ENCODE measurements at places on chromosomes 2 and 18.

DNA sequence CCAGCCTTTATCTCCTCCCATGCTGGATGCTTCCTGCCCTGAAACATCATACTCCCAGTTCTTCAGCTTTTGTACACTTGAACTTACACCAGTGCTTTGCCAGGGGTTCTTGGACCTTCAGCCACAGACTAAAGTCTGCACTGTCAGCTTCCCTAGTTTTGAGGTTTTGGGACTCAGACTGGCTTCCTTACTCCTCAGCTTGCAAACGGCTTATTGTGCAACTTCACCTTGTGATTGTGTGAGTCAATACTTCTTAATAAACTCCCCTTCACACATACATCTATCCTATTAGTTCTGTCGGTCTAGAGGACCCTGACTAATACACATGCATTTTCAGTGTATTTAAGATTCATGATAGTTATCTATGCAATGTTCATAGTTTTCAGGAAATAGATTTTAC, 35.8 kb upstream of the ZNF804A start:
- no peak for DNase-seq

- no peak for DNase-seq
Measured at GRCh38 chr18:5840547-5840946, 54.8 kb downstream of the TMEM200C start.

DNA sequence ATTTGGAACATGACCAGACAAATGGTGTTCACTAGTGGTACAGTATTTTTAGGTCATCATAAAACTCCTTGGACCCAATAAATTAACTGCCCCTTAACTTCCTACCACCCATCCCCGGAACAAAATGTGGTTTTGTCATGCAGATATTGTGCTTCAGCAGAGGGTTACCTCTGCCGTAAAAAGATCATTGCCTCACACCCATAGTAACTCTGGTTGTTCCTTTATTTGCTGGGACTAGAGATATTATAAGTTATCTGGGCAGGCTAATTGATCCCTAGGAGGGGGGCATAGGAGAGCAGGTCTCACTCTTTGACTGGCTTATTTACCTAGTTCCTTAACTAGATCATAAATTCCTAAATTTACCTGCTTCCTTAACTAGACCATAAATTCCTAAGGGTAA, 1343.9 kb upstream of the CHAC2 start:
- DNase-seq, result no peak

- no peak for DNase-seq
Measured at GRCh38 chr18:48356151-48356745, 52.9 kb downstream of the ZBTB7C start.

GRCh38 chr2:23399674-23400261, 14.8 kb downstream of the KLHL29 start:
- DNase-seq, result no peak

- no peak for DNase-seq
Measured at GRCh38 chr18:75100832-75101630, 107.9 kb downstream of the PTGR3 start.

- DNase-seq, result no peak
Measured at GRCh38 chr2:173545364-173545763, 190.7 kb downstream of the CDCA7 start.

- DNase-seq, result no peak
Measured at GRCh38 chr2:152336854-152337510, 2.0 kb downstream of the FMNL2 start.

GRCh38 chr2:227010433-227010832, 153.6 kb downstream of the COL4A4 start:
- DNase-seq, result no peak

GRCh38 chr18:31990823-31991222, 27.8 kb upstream of the RNF125 start:
- DNase-seq, result no peak

GRCh38 chr18:11994703-11995444, 13.6 kb downstream of the IMPA2 start:
- no peak for DNase-seq

DNA sequence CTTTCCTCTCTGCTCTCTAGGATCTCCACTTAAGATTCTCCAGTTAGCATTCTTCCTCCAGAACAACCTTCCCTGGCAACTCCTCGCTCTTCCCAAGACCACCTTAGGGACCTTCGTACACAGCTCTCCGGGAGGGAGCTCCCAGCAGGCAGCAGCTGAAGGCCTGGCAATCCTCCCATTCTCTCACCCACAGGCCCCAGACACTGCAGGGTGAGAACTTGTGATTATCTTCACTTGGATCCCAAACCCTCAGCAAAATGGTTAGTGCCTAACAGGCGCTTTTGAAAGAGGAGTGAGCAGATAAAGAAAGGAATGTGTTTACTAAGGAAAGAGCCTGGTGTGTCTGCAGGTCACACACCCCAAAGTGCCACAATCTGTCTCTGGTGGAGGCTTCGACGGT, 83.8 kb upstream of the SNTG2 start:
- no peak for DNase-seq

DNA sequence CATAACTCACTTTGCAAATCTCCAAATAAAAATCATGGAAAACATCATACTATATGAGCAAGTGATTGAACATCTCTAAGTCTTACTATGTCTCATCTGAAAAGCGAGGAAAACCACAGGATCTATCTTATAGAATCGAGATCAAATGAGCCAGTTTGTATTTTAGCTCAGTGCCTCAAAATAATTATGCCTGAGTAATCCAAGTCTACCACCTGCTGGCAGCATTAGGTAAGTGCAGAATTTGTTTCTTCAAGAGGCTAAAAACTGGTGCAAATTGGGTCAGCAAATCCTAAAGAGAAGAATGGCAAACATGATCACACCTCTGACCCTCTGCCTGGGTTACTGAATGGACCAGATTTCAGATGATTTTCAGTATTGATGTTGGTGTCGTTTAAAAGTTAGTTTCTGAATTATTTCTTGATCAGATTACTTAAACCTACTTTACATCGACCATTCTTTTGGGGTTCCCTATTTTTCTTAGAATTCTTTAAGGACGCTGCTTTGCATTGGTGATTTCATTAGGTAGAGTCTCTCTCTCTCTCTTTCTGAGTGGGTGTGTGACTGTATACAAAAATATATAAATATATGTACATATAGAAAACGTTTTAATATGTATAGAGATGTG, 12.7 kb upstream of the FHOD3 start:
- peak; percentile 44 for DNase-seq

DNA sequence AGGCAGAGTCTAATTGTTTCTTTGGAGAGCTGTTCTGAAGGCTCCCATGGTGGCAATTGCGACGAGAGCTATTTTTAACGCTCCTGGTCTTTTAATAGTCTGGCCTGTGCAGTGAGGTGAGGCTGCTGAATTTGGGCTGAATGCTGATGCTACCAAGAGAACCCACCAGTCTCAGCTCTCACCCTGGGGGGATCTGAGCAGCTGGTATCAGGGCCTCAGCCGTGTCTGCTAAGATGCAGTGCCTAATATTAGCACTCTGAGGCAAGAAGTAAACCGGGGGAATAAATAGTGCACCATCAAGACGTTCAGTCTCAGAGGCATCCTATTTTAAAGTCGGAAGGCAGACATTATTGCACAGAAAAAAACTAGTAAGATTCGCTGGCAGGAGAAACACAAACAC, 214.8 kb upstream of the PID1 start:
- DNase-seq, result no peak
